Progenitor cell of endocrine pancreas (in vitro differentiated cells): ENCODE measurements at places on chromosomes 6 and 20. TPM values are rescaled to one million over a fixed set of nuclear protein-coding genes. Genes with fewer than 3 reads are reported as not detected.

DNA sequence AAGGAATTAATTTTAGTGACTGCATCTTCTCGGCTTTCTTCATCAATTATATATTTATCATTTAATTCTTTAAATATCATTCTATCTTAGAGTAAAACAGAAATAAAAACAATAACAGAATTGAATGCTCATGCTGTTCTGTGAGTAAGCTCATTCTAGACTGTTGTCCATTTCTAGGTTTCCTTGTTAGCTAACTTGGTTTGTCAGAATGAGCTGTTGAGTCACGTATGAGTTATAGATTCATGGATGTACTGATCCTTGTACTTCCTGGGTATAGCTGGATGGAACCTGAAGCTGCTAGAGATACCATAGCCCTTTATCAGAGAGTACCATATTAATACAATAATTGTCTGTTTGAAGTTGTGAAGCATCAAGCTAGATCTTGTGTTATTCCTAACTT is 515.3 kb downstream of the TENT5A start:
- DNase-seq, result no peak

GRCh38 chr20:15158533-15158932 is 821.1 kb upstream of the FLRT3 start:
- no peak for DNase-seq

GRCh38 chr6:136007345-136007744 is 155.8 kb downstream of the PDE7B start:
- no peak for DNase-seq

The BPIFB1 gene
- not detected in 2 replicates for total RNA-seq

GRCh38 chr6:129575378-129576118 is 134.4 kb downstream of the ARHGAP18 start:
- no peak for DNase-seq

The SULF2 gene
- 94.5 and 104 TPM in 2 replicates for total RNA-seq

DNA sequence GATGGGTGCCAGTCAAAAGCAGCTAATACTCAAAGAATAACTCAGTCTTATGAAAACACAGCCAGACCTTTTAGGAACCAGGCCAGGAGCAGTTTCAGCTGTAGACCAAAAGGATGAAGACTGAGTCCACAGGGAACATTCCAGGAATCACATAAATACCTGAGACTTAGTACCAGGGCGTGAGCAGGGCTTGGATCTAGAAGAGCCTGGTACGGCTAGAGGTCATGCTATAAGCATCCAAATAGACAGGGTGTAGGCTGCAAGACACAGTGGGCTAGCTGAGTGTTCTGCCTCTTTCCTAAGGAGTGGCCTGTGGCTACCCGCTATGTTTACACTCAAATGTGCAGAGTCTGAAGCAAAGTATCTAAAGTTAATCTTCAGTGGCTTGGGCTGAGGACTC is 29.5 kb upstream of the LRRC1 start:
- no peak for DNase-seq

The FGD2 gene
- total RNA-seq, result not detected in 2 replicates

The ZC3H12D gene
- total RNA-seq, result 0.48 and 0.71 TPM in 2 replicates

The TOP1 gene
- 86.7 and 90.8 TPM in 2 replicates for total RNA-seq

- DNase-seq, result no peak
Measured at GRCh38 chr6:152338335-152339125, 298.6 kb downstream of the SYNE1 start.

DNA sequence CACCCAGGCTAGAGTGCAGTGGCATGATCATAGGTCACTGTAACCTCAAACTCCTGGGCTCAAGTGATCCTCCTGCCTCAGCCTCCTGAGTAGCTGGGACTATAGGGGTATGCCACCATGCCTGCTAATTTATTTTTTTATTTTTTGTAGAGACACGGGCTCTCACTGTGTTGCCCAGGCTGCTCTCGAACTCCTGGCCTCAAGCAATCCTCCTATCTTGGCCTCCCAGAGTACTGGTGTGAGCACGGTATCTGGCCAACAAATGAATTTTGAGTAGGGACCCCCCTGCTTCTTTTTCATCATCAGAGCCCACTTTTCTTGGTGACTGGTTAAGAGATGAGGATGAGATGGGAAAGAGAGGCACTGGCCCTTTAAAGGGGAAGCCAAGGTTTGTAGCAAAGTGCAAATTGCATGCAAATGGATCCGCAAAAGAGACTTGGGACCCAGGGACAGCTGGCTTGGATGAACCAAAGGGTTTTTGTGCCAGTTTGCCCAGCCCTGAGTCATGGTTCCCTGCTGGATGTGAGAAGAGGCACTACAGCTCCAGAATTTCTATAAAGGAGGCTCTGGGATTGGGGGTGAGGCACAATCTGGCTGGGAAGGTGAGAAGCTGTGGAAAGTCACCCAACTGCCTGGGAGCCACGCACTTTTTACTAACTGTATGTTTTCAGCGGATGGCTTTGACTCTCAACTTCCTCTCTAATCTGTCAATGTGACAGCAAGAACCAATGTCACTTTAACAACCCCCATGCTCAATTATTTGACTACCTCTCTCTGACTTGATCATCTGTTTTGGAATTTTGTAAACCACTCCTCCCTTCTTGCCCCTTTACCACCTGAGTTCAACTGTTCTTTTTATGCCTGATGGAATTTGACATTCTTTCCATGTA is 58.7 kb upstream of the RNF24 start:
- DNase-seq, result no peak

DNA sequence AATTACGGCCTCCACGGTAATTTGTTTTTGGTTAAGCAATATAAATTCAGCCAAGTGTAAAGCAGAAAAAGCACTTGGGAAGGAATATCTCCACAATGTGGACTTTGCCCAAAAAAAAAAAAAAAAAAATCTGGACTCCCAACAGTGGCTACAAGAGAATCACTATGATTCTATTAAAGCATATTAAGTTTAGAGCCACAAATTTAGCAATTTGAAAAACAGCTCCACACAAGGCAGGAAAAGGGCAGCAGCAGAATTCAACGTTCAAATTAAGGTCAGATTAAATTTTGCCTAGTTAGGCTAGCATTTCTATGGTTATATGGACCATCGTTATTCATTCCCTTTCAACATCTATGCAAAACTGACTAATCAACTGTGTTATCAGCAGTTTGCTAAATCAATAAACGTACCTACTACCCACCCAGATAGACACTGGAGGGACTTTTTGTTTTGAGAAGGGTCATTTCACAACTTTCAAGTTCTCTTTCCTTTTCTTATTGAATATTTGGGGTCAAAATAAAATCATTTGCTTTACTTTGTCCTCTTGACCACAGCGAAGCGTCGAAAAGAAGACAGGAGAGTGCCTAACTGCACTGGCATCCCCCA is 1.0 kb downstream of the MCM9 start:
- no peak for DNase-seq

The CCN2 gene
- total RNA-seq, result 31.8 and 33.5 TPM in 2 replicates

DNA sequence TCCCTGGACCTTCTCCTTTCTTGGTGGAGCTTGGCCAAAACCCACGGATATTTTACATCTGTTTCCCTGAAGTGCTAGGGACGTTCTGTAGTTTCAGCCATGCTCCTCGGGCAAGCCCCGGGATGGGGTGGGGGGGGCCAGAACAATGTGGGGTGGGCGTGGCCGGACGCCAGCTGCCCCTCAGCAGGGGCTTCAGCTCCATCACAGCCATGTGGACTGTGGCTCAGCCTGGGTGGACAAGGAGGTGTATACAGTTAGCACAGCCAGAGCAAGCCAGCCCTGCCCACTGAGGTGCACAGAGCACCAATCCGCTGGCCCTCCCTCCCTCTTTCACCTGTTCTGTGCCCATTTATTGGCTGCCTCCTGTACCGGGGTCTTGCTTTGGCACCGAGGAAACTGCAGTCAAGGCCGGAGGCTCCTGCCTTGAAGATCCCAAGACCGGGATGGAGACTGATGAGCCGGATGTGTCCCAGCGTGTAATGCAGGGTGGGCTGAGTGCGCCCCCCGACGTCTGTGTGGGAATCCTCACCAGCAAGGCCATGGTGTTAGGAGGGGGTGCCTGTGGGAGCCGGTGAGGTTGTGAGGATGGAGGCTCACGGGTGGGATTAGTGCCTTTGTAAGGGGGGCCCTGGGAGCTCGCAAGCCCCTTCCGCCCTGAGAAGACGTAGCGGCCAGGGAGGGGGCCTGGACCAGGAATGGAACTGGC is 28.0 kb downstream of the FRMD1 start:
- DNase-seq, result no peak

DNA sequence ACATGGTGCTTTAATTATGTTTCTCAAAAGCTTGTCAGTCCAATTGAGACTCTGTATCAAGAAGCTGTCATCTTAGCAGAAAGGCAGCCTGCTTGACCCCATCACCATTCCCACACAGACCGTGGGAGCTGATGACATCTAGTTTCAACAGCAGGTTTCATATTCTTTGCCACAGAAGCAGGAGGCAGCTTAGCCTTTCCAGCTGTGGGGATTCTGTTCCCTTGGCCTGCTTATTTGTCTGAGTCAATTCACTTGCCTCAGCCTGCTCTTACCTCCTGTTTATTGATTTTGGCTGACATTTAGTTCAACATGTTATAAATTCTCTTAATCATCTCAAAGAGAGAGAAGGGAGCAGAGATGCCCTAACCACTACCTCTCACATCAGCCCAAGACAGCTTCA is 527.7 kb downstream of the ADGRB3 start:
- DNase-seq, result no peak

- no peak for DNase-seq
Measured at GRCh38 chr20:46010491-46011391, 2.0 kb downstream of the MMP9 start.

GRCh38 chr20:61933951-61934715 is 131.5 kb downstream of the TAF4 start:
- DNase-seq, result no peak

DNA sequence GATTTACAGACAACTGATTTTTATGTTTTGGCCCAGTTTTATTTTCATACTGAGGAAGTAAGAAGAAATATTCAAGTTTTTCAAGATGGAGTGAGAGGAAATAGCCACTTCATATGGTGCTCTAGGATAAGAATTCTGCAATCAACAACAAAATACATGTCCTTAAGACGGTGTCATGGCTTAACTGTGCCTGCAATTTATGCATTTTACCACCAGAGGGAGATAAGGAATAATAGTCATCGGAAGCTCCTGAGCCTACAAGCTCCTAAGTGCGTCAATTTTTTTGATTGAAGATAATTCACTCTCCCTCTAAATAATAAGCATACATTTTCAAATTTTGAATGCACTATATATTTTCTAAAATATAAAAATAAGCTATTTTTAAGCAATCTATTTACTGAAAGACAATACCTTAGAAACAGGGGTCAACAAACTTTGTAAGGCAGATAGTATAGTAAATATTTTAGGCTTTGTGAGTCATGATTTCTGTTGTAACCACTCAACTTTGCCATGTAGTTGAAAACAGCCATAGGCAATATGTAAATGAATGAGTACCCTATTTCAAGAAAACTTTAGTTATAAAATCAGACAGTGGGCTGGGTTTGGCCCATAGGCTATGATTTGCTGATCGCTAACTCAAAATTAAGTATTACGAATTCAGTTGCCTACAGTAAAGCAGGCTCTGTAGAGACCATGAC is 230.9 kb upstream of the DTNBP1 start:
- DNase-seq, result no peak

The FAM209B gene
- total RNA-seq, result not detected in 2 replicates
